Stomach (tissue), 19 donors: ENCODE measurements at places on chromosomes 2 and 18. TPM values are rescaled to one million over a fixed set of nuclear protein-coding genes. Genes with fewer than 3 reads are reported as not detected.

DNA sequence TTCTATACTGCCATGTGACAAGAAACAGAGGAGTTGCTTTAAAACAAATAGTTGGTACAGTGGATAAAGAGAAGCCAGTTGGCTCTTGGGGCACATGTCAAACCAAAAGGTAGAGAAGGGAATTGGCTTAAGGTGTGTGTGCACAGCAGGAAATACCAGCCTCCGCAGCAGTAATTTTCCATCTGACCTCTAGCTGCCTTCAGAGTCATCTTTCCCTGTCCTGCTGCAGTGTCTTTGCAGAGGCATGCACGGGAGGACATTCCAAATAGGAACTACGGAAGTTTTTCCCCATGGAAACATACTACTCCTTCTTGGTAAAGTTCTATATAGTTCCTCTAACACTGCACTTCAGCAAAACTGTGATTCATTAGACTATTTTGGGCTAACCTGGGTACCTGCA, 99.5 kb downstream of the RAB3GAP1 start:
- no peaks in the 10 kb centered on the region for H3K4me1 ChIP-seq
- H3K27ac ChIP-seq, result no peak overlapping the region
- peaks cover 67% of the 10 kb centered on the region for H3K36me3 ChIP-seq

DNA sequence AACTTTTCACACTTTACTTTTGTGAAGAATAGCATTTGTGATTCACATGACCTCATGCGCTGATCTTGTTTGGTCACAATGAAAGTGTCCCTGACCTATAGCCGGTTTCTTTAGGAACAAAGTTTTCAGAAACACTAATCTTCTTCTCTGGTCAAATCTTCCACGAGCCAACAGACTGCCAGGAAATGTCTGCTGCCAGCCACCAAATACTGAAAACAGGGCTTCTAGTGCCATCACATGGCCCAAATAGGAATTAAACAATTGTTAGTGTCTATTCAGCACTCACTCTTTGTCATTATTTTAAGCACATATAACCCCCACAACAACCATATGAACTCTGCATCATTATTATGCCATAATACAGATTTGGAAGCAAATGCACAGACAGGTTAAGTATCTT, 286.5 kb upstream of the SYT4 start:
- H3K4me1 ChIP-seq, result no peaks in the 10 kb centered on the region
- no peaks in the 10 kb centered on the region for H3K27me3 ChIP-seq
- H3K4me3 ChIP-seq, result no peak overlapping the region
- H3K27ac ChIP-seq, result no peak overlapping the region
- DNase-seq, result peak; percentile 41
- no peaks in the 10 kb centered on the region for H3K36me3 ChIP-seq

GRCh38 chr2:240125742-240126141, 10.4 kb downstream of the COPS9 start:
- no peaks in the 10 kb centered on the region for H3K4me1 ChIP-seq
- peak; percentile 8 for DNase-seq
- no peaks in the 10 kb centered on the region for H3K27me3 ChIP-seq
- H3K27ac ChIP-seq, result no peak overlapping the region
- H3K4me3 ChIP-seq, result no peak overlapping the region

- H3K27me3 ChIP-seq, result no peaks in the 10 kb centered on the region
- no peak for DNase-seq
- H3K4me3 ChIP-seq, result no peak overlapping the region
- H3K4me1 ChIP-seq, result no peaks in the 10 kb centered on the region
Observed at GRCh38 chr2:239058766-239059165, 210.9 kb downstream of the TWIST2 start.

DNA sequence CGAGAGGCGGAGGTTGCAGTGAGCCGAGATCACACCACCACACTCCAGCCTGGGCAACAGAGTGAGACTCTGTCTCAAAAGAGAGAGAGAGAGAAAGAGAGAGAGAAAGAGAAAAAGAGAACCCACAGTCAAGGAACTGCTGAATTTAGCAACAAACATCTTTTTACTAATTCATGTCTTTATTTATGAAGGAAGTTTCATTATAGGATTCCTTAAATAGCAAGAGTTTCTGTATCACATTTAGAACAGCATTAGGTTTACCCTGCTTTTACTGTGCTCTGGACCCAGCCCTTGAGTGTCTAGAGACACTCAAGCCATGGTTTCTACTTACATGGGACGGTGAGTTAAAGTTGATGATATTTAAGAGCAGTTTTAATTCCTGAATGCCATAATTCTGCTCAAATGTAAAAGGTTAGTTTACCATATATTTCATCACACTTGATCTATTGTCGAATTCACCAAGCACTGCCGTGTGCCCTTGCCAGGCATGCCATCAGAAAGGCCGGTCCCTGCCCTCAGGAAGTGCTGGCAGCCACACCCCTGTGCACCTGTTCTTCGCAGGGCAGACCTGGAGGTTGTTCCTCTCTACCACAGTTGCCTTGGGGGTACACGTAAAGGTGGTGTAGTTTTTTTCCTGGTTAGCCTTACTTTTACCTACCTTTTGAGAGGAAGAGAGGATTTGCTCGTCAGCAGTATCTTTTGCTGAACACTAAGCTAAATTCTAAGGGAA, 153.3 kb downstream of the LDLRAD4 start:
- no peaks in the 10 kb centered on the region for H3K36me3 ChIP-seq
- H3K27me3 ChIP-seq, result no peaks in the 10 kb centered on the region
- DNase-seq, result no peak
- H3K4me3 ChIP-seq, result no peak overlapping the region

Gene PRSS56
- not detected for total RNA-seq

Gene CDH7
- not detected for total RNA-seq

DNA sequence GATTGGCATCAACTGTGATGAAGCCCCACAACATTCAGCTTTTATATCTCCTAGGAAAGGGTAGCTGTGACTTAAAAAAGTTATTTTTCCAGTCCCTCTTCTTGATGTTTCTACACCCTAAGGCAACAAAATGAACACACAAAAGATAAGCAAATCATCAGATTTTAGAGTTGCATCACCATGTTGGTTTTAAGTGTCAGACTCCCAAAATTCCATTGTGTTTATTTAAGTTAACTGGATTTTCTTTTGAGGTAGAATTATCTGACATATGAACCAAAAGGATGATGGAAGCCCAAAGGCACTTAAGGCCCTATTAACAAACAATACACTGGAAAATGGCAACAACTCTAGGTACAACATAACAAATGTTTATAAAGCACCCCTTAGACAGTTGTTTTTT, 261.7 kb upstream of the SLC39A10 start:
- no peaks in the 10 kb centered on the region for H3K4me1 ChIP-seq
- H3K36me3 ChIP-seq, result no peaks in the 10 kb centered on the region
- no peaks in the 10 kb centered on the region for H3K27me3 ChIP-seq
- no peak overlapping the region for H3K4me3 ChIP-seq
- no peak for DNase-seq

Gene AKAIN1
- not detected for total RNA-seq

GRCh38 chr2:24273598-24273997, 86.7 kb downstream of the ITSN2 start:
- H3K4me3 ChIP-seq, result no peak overlapping the region
- no peak for DNase-seq
- H3K4me1 ChIP-seq, result peaks cover 15% of the 10 kb centered on the region
- H3K36me3 ChIP-seq, result peaks cover 76% of the 10 kb centered on the region
- no peak overlapping the region for H3K27ac ChIP-seq
- no peaks in the 10 kb centered on the region for H3K27me3 ChIP-seq

Gene KLHL30
- total RNA-seq, result 0.29 TPM

Gene IL1F10
- not detected for total RNA-seq

Gene FOXI3
- total RNA-seq, result 2.2 TPM

GRCh38 chr2:161077367-161078210, 82.6 kb upstream of the TANK start:
- no peaks in the 10 kb centered on the region for H3K27me3 ChIP-seq
- H3K36me3 ChIP-seq, result no peaks in the 10 kb centered on the region
- no peak overlapping the region for H3K4me3 ChIP-seq
- peak overlapping the region; percentile 61 for H3K27ac ChIP-seq
- peak; percentile 71 for DNase-seq

Gene SPDYA
- 7.1 TPM for total RNA-seq

DNA sequence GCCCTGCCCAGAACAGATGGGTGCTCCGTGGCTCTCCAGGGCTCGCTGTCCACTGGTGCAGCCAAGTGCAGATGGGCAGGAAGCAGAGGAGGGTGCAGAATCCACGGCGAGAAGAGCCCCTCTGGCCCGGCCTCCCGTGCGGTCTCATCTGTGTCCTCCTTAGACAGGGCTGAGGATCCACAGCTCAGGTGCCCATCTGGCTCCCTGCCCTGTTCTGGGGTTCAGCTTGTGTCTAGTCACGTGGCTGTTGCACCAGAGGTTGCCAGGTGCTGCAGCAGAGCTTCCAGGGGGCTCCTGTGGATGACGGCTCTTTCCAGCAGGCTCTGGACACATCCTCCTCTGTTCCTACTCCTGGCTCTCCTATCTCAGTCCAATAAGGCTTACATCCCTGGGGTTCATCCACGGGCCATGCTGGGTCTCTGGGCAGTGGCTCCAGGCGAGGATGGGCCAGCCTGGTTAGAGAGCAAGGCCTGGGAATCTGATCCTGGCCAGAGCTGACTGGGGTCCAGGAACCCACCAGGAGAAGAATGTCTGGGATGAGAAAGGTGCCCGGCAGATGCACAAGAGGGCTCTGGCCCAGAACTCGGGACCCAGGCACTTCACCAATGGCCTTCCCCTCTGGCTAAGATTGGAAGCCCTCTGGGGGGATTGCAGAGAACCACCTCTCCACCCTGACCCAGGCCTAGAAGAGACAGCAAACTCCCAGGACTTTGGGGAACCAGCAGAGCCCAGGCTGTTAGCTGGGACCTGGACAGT, 116.3 kb upstream of the ID2 start:
- H3K27me3 ChIP-seq, result no peaks in the 10 kb centered on the region
- no peak overlapping the region for H3K27ac ChIP-seq
- no peaks in the 10 kb centered on the region for H3K4me1 ChIP-seq
- no peak for DNase-seq
- H3K4me3 ChIP-seq, result no peak overlapping the region

DNA sequence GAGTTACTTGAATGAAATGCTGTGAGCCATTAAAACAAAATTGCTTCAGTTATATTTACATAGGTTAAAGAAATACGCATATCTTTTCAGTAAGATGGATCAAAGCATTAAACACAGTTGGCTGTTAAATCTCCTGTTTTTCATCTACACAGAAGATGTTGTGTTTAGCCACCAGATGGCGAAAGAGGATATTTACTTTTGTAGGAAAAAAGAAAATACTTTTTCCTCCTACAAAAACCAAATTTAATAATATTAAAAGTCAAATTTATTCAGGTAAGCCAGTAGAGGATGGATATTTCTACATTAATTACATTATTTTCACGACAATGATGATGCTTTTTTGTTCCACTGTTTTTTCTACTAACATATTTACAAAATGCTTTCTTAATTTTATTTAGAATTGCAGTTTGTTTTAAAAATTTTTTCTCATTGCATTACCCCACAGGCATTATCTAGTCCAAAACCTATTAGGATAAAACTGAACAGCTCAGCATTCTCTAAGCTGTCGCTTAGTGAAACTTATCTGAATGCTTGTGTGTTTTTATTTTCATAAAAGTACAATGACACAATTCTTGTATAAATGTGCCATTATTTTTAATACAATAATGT, 173.7 kb downstream of the ASXL3 start:
- H3K36me3 ChIP-seq, result no peaks in the 10 kb centered on the region
- H3K4me1 ChIP-seq, result no peaks in the 10 kb centered on the region
- H3K4me3 ChIP-seq, result no peak overlapping the region
- no peak overlapping the region for H3K27ac ChIP-seq
- H3K27me3 ChIP-seq, result no peaks in the 10 kb centered on the region
- no peak for DNase-seq

DNA sequence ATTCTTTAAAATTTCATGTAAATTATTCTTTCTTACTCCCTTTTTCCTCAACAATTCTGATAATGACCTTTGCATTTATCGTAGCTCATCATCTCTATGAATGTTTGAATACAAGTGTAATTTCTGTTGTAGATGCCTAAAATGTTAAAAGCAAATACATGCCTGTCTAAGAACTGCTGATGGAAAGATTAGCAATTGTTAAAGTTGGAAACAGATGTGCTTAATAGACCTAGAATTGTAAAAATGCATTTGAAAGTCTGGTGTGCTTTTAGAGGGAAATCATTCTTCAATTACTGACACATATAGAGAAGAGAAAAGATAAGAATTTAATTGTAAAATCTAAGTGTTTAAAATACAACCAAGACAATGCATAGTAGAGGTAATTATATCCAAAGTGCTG, 50.4 kb downstream of the CCDC102B start:
- H3K36me3 ChIP-seq, result no peaks in the 10 kb centered on the region
- H3K27me3 ChIP-seq, result no peaks in the 10 kb centered on the region
- no peaks in the 10 kb centered on the region for H3K4me1 ChIP-seq

DNA sequence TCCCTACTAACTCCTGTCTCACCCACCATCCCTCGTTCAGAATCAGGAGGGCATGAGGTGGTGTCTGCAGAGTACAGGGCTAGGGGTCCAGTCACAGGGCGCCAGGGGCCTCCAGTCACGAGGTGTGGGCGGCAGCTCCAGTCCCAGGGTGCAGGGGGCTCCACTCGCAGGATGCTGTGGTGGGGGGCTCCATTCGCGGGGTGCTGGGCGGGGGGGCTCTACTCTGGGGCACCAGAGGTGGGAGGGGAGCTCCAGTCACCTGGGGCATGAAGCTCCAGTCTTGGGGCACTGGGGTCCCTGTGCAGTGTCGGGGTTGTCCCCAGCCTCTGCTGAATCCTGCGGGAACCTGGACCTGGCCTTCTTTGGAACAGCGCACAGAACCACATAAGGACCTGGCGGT, 66.0 kb downstream of the EIPR1 start:
- no peaks in the 10 kb centered on the region for H3K27me3 ChIP-seq
- no peak overlapping the region for H3K27ac ChIP-seq
- no peaks in the 10 kb centered on the region for H3K4me1 ChIP-seq
- no peak for DNase-seq
- no peaks in the 10 kb centered on the region for H3K36me3 ChIP-seq
